Naive B cell (primary cell): ENCODE measurements at places on chromosomes 6 and 20.

DNA sequence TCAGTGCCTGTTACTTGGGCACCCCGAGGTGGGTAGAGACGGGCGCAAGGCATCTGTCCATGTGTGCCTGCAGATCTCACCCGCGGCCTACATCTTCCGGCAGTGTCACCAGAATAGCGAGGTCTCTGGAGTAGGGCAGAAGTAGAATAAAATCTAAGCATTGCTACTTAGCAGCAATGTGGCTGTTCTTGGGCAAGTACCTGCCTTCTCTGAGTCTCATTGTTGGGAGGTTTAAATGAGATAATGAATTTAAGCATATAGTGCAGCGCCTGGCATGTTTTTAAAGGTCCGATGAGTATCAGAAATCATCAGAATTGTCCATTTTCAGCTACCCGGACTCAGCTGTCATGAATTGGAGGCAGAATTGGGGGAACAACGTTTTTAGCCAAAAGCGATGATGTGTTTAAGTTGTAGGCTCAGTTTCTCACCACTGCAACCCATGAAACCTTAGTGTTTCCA lies 800 bp downstream of the ABCC10 start:
- no peak for DNase-seq

DNA sequence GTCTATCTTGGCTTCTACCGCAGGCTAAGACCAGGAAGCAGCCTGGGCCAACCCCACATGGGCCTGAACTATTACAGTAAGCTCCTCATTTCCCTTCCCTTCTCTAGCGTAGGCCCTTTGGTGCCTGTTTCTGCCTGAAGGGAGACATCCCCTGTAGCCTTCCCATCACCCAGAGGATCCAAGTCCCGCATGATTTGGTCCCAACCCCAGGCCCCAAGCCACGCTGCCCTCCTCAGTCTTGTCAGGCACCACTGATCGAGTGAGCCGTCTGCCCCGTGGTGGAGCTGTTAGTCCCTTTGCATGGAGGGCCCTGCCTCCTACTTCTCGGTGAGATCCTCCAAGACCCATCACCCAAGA lies 46.4 kb downstream of the EBF4 start:
- DNase-seq: no peak

GRCh38 chr20:8526610-8527009 lies 394.5 kb downstream of the PLCB1 start:
- no peak for DNase-seq

DNA sequence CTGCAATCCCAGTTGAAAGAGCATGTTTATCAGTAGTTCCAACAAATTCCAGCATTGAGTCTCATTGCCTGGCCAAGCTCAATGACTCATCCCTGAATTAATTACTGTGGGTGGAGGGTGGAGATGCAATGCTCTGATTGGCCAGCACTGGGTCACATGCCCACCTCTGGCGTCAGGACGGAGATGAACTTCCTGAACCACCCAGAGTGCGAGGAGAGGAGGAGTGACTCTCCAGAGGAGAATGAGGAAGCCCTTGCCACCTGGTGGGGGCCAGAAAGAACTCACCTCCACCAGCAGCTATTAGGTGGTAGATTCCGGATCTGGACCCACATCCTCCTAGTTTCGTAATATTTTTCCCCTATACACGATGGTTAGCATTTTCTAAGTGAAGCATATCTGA lies 283.9 kb downstream of the TBC1D7 start:
- no peak for DNase-seq

- DNase-seq: no peak
Observed at GRCh38 chr6:120302041-120302440, 952.5 kb upstream of the MAN1A1 start.

GRCh38 chr6:24079076-24079475 lies 46.9 kb upstream of the NRSN1 start:
- DNase-seq: no peak

DNA sequence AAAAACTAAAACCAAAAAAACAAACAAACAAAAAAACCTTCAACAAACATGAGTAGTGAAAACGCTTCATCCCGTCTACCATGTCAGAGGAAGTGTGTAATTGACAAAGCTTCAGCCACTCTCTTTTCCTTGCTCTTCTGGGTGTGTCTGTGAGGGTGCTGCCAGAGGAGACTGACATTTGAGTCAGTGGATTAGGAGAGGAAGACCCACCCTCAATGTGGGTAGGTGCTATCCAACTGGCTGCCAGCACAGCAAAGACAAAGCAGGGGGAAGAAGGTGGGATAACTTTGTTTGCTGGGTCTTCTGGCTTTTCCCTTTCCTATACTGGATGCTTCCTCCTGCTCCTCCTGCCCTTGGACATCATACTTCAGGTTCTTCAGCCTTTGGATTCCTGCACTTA lies 145.6 kb downstream of the TASP1 start:
- DNase-seq: no peak

DNA sequence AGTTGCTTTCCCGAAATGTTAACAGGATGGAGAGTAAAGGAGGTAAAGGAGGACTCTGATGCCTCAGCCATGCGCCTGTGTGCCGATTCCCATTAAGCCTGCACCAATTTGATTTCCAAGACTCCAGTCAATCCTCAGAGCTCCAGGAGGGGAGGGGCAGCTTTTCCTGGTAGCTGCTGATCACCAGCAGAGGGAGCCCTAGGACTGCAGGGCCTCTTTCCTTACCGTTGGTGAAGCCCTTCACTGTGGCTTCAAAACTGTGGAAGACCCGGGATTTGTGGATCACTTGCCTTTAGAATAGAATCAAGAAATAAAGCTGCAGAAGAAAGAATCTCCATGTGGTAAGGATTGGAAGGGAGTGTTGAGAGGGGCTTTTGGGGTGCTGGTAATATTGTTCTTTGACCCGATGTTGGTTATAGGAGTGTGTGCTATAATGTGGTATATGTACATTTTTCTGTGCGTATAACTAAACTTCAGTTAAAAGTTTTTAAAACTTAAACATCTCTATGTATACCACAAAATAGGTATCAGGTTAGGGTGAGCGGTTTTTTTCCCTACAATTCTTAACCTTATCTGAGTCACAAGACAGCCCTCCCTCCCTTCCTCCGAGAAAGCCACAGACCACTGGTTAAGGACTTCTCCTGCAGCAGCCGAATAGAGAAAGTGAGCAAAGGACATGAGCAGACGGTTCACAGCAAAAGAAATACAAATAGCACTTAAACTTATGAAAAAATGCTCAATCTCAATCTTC lies 6.9 kb upstream of the OSER1 start:
- DNase-seq: peak; percentile 54

DNA sequence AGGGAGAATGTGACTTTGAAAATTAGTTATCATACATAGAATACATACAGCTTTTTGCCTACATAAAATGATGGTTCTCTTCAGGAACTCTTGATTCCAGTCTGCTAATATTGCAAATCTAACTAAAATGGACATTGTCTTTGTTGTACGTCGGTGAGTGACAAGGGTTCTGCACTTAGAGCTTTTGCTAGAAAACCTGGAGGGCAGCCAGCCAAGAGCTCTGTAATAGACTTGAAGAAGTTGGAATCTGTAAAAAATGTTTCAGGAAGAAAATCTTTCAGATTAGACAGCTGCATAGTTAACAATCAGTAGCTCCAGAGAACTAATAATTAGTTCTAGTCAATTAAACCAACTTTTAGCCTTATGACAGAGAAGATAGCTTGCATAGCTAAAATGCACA lies 138.3 kb downstream of the FLRT3 start:
- no peak for DNase-seq

DNA sequence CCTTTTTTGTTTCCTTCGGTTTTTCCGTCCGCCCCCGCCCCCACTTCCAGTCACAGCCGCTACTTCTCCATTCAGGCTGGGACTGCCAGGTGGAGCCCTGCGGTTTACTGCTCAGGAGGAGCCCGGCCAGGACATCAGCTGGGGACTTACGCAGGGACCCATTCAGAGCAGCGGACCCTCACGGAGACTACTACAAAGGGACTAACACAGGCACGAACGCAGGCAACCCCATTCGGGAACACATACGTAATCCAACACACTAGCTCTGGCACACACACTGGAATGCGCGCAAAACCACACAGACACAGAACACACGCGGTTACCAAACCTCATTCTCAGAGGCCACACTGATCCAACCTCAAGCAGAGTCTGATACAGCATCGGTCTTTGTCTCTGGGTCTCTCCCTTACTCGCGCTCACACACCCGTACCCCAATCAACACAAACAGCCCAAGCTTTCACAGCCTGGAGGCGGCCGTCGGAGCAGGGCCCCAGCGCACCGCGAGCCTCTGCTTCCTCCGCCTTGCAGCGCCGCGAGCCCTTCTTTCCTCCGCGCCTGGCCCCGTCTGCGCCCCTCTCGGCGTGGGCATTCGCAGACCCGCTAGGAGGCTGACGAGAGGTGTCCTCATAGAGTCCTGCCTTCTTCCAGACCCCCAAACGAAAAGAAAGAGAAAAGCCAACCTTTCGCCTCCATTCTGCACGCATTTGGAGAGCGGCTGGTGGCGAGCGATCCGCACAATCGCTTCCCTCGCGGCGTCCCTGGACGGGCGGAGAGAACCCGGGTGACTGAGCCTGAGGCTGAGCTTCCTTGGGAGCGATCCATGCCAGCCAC lies 1.1 kb upstream of the SLC32A1 start:
- DNase-seq: peak; percentile 2

DNA sequence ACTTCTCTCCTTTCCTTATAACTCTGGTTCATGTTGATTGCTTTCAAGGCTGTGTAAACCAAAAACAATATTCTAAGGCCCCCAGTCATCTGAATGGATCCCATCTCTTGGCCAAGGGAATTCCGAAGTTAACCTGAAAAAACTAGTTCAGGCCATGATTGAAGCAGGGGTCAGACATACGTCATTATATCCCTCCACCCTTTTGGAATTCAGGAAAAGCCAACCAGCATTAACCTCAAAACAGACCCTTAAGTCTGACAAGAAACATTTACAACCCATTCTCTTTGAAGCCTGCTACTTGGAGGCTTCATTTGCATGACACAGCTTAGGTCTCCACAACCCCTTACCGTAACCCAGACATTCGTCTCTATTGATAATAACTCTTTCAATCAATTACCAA lies 39.7 kb downstream of the SLC26A8 start:
- no peak for DNase-seq

DNA sequence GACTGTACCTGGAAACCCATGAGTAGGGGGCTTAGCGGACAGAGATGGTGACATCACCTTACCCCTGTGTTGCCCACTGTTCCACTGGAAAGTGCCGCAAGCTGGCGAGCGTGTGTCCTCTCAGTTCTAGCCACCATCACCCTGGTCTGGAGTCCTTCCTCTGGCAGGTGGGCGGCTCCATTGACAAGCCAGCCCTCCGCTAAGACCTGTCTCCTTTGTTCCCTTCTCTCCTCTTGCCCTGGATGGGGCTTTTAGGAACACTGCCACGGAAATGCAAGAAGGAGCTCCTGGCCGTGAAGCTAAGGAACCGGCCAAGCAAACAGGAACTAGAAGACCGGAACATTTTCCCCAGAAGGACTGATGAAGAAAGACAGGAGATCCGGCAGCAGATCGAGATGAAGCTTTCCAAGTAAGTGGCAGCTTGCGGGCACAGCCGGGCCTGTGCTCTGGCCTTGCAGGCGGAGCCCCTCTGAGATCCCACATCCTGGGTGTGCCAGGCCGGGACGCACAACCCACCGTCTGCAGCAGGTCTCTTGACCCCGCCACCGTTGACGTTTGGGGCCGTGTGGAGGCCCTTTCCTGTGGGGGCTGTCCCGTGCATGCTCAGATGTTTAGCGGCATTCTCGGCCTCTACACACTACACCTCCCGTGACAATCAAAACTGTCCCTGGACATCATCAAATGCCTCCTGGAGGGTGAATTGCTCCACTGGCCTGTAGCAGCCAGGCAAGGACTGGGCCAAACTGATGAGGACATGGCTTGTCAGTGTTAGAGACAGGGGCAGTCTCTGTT lies 127.5 kb downstream of the SYCP2 start:
- DNase-seq: no peak

GRCh38 chr6:46411456-46412197 lies 79.6 kb downstream of the RCAN2 start:
- DNase-seq: no peak

DNA sequence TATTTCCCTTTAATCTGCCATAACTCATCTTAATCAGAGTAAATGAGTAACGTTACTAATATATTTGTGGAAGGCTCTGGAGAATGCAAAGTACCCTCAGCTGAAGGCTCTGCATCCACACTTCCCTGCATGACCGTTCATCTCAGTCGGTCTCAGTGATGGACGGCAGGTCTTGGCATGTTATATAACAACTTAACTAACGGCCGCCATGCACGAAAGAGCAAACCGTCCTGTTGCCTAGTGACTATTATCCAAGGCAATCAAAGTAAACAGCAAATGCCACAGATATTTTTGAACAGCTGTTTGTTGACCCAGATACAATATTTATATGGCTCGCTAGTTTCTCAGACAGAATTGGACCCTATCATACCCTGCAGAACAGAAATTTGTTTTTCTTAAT lies 194.9 kb upstream of the SMLR1 start:
- no peak for DNase-seq

GRCh38 chr20:2617099-2617714 lies 35.2 kb upstream of the NOP56 start:
- DNase-seq: no peak

DNA sequence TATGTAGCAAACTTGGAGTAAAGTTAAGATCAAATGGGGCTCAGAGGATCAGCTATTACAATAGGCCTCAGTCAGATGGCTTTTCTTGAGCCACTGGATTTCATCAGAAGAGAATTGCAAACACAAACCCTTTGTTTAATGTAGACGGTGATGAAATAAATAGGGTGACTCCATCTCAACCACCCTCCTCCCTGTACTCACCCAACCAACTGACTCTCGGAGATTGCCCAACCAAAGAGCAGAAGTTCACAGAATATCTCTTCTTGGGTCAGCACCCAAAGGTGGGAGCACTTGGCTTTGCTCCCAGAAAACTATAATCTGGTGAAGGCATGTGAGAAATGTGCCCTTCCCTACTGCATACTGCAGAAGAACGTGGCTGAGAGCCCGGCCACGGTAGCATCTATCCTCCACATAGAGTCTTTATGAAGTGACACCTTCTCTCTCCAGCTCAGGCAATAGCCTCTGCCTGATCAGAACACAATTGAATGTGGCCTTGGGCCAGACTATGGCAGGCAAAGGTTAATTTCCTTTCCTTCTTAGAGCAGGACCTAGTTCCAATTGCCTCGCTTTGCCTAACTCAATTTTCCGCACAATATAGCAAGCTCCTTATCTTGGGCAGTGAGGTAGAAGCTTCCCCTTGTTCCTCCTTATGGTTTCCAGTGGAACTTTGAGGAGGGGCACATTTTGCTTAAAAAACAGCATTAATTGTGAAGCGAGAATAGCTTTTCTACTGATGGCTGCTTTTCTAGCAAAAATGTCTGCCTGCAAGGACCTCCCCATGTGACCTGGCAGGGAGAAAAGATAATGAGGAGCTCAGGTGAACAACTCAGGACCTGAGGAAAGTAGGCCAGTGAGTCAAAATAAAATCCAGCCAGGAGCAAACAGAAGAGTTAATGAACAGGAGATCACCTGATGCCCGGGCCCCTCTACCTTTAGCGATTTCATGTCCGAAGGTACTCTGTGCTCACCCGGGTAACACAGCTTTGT lies 79.4 kb downstream of the GFOD1 start:
- DNase-seq: no peak
